ENCODE measurements at places on chromosomes 11 and 22.
A peak's percentile ranks its signal among the peaks of the same experiment; 100 is the strongest.

GRCh38 chr22:24442352-24442744 is 14.9 kb downstream of the ADORA2A start:
- DNase-seq = no peak

DNA sequence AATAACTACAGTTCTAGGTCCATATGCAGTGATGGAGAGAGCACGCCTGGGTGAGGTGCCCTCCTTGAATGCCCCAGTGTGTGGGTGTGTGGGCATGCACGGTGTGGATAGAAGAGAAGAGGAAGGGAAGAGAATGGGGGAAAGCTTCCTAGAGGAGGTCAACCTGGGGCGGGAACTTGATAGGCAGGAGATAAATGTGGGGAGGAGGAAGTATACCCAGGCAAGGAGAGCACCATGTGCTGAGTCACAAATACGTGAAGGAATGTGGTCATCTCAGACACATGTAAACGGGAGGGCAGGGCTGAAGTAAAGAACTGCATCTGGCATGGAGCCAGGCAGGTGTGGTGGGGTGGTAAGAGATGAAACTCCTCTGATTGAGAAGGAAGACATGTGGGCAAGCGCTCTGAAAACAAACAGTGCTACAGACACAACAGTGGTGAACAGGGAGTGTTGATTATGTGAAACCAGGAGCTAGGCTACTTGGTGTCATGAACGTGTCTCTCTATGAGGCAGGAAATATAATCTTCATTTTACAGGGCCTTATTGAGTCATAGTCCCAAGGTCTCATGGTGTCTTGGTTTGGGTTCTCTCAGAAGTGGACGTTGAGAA is 61.5 kb upstream of the EED start:
- DNase-seq = no peak

- no peak for DNase-seq
Measured at GRCh38 chr11:95085117-95085816, 4.4 kb upstream of the ENDOD1 start.

- no peak for DNase-seq
Measured at GRCh38 chr11:106088896-106089295, 11.4 kb downstream of the AASDHPPT start.

DNA sequence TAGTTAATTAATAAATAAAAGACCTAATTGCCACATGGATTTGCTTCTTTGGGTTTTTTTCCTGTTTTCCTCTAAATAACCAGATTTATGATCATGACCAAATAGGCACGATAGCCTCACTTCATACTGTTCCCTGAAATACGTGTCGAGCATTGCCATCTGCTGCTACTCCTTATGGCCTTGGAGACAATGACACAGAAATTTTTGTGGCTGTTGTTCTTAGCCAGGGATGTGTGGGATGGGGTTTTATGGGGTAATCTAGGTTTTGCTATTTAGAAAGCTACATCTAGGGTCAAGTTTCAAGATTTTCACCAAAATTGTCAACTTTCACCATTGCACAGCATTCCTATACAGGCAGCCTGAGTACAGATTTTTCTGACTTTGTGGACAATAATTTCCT is 145.2 kb downstream of the DBX1 start:
- no peak for DNase-seq

GRCh38 chr11:72443016-72443415 is 8.7 kb upstream of the CLPB start:
- DNase-seq = no peak

- DNase-seq = no peak
Measured at GRCh38 chr11:120810251-120810650, 213.7 kb upstream of the TBCEL start.

DNA sequence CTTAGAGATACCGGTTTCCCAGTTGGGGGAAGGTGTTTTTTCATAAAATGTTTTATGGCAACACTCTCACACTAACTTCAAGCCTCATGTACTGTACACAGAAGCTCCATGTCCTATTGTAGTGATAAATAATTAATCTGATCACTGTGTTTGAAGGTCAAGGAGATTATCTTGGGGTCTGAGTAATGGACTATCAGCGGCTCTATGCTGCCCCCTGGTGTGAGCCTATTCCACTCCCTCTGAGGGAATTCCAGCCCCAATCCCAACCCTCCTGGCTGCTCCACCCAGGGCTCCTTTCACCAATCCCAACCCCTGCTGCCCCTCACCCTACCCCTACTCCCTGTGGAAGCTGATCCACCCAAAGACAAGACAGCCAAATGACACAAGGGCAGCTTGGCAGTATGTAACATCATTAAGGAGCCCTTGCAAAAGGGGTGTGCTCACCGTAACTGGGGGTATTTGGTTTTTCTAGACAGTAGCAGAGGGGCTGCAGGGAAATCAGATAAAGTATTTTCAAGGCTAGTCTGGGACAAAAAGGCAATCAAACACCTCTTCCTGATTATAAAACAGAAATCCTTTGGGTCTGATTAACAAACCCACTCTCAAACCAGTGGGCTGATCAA is 22.3 kb downstream of the HPS4 start:
- DNase-seq = no peak

DNA sequence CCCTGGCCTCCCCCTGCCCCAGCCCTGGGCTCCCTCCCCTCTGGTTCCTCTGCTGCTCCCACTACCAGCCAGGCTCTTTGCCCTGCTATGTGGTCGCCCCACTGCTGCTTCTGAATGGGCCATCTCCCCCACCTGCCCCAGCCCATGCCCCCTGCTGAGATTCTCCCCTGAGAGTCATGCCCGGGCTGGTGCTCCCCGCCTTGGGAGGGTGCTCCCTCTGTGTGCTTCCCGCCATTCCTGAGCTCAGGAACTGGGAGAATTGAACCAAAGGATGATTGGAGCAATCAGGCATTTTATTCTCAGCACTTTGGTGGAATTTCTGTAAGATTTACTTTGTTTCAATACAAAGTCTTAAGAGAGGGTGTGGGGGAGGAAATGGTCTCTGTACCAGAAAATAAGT is 6.8 kb downstream of the APOBEC3D start:
- DNase-seq = no peak

- no peak for DNase-seq
Measured at GRCh38 chr22:27474112-27474571, 327.4 kb downstream of the MN1 start.

DNA sequence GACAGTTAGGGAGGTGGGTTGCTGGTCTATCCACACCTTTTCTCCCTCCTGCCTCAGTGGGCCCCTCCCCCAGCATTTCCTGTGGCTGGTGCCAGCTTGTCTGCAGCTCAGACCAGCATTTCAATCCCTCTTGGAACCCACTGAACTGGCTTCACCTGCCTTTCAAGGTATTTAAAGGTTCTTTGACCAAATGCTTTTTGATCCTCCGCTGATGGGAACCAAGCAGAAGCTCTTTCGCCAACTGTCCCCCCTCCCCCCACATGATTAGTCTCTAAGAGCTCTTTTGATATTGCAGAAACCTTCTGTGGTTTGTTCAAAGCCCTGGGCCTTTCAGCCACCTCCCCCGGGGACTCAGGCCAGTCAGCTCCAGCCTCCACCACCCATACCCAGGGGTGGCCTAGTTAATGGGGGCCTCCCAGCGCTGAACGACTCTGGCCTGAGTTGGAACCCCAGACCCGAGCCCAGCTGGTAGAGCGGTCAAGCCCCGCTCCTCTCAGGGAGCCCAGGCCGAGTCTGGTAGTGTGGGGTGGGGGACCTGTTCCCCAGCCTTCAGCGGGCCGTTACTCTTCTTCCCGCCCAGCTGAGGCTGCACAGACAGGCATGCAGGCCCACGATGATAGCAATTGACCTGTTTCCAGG is 6.0 kb upstream of the SYT7 start:
- no peak for DNase-seq

- no peak for DNase-seq
Measured at GRCh38 chr11:115377882-115378296, 126.3 kb downstream of the CADM1 start.

GRCh38 chr11:117582433-117582832 is 214.6 kb downstream of the DSCAML1 start:
- DNase-seq = no peak

- no peak for DNase-seq
Measured at GRCh38 chr11:111379602-111380136, 594 bp upstream of the POU2AF1 start.

DNA sequence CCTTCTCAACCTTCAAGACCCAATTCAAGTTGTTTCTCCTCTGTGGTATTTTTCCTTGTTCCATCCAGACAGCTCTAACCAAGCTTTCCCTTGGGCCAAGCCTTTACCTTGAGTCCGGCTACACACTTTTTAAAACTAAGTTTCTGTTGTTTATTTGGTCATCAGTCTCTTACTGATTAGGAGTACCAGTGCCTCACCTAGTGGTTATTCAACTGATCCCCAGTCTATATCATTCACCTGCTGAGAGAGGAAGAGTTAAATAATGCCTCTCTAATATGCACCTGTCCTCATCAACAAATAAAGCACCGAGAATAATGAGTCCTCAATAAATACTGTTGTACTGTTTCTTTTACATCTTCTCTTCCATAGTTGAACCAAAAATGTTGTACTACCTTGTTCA is 160.8 kb downstream of the MSANTD4 start:
- no peak for DNase-seq

DNA sequence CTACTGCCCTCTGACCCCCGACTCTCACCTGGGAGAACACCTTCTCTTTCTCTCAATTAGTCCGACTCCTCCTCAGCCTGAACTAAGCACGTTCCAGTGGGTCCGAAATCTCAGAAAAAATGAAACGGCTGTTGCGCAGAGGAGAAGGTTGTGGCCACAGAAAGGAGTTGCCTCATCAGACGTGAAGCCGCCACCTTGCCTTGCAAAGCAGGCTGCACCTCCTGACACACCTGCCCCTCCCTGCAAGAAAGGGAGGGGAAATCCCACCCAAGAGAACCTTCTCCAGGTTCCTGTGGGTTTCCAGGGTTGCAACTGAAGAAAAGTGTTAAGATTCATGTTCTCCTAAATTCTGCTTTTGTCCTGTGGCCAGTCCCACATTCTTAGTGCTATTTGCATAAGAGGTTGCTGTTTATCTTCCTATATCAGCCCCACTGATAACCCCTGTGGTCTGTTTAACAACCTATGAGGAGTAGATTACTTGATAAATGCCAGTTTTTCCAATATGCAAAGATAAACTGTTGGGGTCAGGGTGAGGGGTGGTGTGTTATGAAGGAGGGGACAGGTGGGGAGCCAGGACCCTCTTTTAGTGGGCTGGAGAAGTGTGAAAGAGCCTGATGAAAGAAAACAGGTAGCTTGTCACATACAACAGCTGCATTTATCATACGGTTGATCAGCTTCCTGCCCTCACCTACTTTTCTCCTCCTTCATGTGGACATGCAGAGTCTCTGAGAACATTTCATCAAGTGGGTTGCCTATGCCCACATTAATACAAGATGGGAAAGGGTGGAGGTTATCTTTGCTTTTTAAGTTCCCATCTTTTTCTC is 18.2 kb downstream of the ZBTB16 start:
- no peak for DNase-seq

DNA sequence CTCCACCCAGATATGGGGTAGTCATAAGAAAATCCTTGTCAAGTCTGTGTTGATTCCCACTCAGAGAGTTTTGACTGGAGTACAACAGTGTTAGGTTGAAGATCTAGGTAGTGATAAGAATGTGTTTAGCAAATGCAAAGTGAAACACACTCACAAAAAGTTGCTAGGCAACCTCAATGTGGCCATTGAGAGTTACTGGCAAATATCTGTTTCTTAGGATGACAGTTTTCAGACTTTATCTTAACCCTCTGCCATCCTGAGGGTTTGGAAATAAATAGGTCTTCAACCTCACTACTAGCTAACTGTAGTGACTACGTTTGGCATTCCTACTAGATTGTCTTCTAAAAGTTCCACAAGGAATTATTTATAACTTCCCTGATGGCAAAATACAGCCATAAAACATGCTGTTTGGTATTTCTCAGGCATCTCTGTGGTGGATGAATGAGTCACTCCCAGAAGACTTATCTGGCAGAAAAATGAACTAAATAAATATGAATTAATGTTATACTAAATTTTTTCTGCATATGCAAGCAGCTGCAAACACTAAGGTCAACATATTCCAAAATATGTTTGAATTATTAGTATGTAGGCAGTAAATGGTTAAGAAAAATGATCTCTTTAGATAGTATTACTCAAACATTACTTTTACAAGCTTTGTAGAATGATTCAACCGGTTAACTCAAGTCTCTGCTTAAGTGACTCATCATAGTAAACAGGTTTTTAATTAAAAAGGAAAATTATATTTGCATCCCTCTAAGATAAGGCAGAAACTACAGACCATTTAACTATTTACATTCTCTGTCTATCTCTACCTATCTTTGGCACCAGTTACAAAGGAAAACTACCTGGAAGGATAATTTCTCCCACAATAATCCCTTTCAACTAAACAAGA is 17.1 kb upstream of the SYTL2 start:
- peak; percentile 61 for DNase-seq

DNA sequence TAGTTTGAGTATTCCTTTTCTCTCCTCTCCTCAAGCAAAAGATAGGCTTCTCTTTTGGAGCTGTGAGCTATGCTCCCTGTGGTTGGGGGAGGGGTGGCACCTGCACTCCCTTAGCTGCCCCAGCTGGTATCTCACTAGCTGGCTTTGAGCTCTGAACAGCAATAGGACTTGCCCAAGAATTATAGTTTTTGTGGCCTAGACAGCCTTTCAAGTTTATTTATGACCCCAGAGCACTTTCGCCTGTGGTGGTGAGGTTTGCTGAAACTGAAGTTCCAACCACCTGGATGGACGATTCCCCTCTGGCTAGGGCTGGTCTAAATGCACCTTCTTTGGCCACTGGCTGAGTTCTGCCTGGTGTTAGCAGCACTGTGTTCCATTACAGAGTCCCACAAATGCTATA is 37.1 kb upstream of the SLC37A2 start:
- DNase-seq = no peak

DNA sequence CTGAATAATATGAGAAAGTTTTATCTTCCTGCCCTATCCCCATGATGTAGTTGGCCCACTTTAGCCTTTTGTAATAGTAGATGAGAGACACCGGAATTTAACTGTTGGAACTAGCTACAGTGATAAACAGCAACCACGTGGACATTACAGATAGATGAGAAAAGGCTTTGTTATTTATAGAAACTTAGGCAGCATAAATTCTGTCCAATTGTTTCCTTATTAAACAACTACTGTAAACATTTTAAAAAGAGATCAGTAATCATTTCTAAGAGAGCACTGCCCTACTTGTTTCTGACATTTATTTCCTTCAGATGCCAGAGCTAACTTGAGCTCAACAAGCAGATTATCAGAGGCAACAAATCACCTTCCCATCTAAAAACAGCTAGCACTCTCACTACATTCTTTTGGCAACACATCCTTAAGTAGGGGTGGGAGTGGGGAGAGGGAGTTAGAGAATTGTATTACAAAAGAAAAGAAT is 63.1 kb downstream of the SOX6 start:
- peak; percentile 27 for DNase-seq

GRCh38 chr11:88704485-88704884 is 361.3 kb downstream of the GRM5 start:
- no peak for DNase-seq

- DNase-seq = no peak
Measured at GRCh38 chr11:77069336-77069968, 2.7 kb downstream of the CAPN5 start.
